ENCODE measurements at places on chromosomes 2 and 18.

- DNase-seq, result no peak
These were observed 139.8 kb downstream of the RPIA start for GRCh38 chr2:88831071-88831791.

- no peak for DNase-seq
These were observed 155.4 kb downstream of the SLC4A3 start for GRCh38 chr2:219782737-219783348.

GRCh38 chr18:36633961-36634412 is 194.8 kb downstream of the TPGS2 start:
- DNase-seq, result no peak

- DNase-seq, result no peak
These were observed 577.4 kb upstream of the GCFC2 start for GRCh38 chr2:76288146-76288545.

DNA sequence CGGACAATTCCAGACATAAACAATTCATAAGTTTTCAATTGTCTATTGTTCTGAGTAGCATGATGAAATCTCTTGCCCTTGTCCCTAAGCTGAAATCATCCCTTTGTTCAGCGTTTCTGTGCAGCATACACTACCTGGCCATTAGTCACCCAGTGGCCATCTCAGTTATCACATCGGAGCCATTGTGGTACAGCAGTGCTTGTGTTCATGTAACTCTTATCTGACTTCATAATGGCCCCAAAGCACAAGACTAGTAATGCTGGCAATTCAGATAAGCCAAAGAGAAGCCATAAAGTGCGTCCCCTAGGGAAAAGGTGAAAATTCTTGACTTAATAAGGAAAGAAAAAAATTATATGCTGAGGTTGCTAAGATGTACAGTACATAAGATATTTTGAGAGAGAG is 127.2 kb downstream of the FHOD3 start:
- DNase-seq, result no peak

Data from non-pigmented ciliary epithelial cell (primary cell).